Temporal lobe (tissue), 4 donors: ENCODE measurements at places on chromosomes 6 and 20. TPM values are rescaled to one million over a fixed set of nuclear protein-coding genes. Genes with fewer than 3 reads are reported as not detected.

The MATN4 gene
- not detected for total RNA-seq

The B3GALT4 gene
- total RNA-seq: 4.2 TPM

The OR2B2 gene
- total RNA-seq: not detected

The PARD6B gene
- 7.1 TPM for total RNA-seq

The HLA-G gene
- not detected for total RNA-seq

The TUBB2B gene
- total RNA-seq: 2,668 TPM
